ENCODE measurements at places on chromosomes 3 and 15.

DNA sequence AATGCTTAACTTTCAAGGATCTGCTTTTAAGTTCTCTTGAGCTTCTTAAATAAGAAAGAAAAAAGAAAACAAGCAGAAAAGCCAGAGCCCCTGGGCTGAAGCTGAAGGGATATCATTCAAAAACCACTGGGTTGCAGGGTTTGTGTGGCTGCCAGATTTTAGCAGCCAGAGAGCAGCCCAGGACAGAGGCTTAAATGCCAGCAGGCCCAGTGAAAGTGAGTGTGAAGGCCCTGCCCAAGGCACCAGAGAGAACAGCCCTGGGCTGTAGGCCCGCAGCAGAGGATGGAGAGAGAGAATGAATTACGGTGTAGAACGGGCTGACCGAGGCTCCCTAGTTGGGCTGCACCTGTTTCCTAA is 106.3 kb upstream of the BOC start:
- no peak for DNase-seq

- no peak for DNase-seq
Observed at GRCh38 chr3:127237835-127238234, 44.9 kb downstream of the PRR23E start.

DNA sequence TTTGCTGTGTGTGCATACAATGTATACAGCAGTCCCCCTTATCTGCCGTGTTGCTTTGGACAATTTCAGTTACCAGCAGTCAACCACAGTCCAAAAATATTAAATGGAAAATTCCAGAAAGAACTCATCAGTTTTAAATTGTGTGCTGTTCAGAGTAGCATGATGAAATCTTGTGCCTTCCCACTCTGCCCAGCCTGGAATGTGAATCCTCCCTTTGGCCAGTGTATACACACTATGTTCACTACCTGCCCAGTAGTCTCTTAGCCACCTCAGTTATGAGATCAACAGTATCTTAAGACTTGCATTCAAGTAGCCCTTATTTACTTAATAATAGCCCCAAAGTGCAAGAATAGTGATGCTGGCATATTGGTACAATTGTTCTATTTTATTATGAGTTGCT is 133.6 kb upstream of the ABHD17C start:
- no peak for DNase-seq

GRCh38 chr3:85007195-85008094 is 48.7 kb downstream of the CADM2 start:
- no peak for DNase-seq

GRCh38 chr3:46987743-46988401 is 8.4 kb downstream of the NBEAL2 start:
- peak; percentile 69 for DNase-seq

- DNase-seq: no peak
Observed at GRCh38 chr15:80240276-80240675, 11.7 kb downstream of the CTXND1 start.

DNA sequence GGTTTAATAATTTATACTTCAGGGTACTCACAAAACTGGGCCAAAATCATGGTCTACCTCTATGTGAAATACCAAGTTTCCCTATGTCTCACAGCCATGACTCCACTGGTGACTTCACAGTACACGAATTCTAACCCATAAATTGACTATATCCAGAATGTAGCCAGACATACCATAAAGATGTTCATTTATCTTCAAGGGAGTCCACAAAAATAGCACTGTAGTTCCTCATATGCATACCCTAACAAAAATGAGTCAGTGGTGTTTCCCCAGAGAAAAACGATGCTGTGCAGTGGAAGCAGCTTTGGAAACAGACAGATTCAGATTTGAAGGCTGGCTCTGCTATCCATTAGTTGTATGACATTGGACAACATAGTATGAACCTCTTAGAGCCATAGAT is 438.8 kb downstream of the FHIT start:
- no peak for DNase-seq

DNA sequence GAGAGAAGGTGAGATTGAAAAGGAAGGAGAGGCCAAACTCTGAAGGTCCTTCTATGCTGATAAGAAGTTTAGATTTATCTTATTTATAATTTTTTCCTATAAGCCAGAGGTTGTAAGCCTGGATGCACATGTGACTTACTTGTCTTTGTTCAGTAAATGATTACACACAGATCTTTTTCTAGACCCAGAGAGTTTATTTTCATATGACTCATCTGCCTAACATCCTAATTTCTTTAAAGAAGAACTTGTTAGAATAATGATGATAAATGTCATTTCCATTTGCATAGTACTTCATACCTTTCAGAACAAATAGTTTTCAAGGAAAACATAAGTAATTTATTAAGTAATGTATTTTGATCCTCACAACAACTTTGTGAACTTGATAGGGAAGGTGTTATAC is 434.8 kb upstream of the DPH6 start:
- no peak for DNase-seq

Measured in activated CD8-positive, alpha-beta memory T cell treated with anti-CD3 and anti-CD28 coated beads for 1 hour (primary cell).